ENCODE measurements at places on chromosomes 4 and X.

GRCh38 chrX:52410439-52411394, 41.9 kb downstream of the XAGE2 start:
- no peak for DNase-seq

DNA sequence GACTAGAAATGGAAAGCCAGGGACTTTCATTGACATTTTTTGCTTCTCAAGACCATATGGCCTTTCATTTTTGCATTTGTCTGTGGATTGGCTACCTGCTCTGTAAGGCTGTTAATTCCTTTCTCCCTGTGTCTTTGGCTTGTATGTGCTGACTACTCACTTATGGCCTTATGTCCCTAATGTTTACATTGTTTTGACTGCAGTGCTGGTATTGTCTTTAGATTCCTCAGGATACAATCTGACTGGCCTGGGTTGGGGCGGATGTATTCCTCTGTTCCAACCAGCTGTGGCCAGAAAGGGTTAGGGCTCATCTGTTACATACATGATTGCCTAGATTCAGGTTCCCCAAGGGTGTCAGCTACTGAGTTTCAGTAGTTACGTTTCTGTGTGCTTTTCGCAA, 108.1 kb downstream of the RAPGEF2 start:
- no peak for DNase-seq

DNA sequence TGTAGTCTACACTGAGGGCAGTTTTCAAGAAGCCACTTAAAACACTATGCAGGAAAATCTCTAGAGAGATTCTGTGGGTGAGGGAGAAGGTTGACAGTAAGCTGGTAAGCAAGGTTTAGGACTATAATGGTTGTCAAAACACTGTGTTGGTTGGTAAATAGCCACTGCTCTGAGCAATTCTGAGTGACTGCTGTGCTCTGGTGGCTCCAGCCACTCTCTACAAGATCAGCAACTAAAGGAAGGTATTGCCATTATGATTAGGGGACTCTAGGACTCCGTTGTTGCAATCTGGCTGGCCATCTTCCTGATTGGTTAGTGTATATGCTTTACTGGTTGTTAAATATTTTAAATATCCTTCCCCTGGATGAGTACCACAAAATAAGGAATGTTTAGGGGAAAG, 5.5 kb upstream of the FAM47E start:
- DNase-seq, result no peak

DNA sequence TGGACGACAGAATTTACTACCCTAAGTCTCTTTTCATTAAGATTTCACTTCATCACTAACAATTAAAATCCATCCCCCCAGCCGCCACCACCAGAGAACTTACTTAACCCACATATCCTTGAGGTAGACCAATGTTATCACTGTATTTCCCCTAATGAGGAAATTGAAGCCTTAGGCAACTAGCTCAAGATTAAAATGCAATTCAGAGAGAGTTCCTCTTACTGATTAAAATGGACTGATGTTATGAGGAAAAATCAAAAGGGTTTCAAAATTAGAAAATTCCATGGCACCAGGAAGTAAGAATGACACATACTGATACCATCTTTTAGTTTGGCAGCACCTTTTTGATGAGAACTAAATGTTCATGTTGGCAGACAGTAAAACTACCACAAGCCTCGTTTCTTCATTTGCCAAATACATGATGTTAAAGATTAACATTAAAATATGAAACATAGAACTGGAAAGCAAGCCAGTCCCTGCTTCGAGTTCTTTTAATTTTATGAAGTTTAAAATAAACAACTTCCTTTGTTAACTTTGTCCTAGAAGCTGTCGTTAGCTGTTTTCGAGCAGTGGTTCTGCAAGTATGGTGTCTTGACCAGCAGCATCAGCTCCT, 69.3 kb upstream of the CCDC160 start:
- no peak for DNase-seq

GRCh38 chrX:51851507-51852085, 41.8 kb upstream of the MAGED1 start:
- DNase-seq, result no peak

DNA sequence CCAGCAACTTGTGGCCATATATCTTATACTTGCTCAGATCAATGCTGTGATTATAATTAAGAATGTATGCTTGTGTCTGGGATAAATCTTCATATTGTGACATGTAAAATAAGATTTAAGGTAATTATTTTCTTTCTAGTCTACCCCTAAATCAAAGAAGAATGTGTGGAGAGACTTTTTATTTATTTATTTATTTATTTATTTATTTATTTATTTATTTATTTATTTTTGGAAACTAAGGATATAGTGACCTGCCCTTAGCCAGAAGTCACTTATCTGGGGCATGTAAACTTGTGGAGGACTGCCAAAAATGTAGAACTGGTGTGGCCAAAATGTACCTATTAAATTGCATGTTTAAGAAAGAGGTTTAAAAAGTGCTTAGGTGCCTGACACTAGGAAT, 144.3 kb downstream of the BEND2 start:
- DNase-seq, result no peak

DNA sequence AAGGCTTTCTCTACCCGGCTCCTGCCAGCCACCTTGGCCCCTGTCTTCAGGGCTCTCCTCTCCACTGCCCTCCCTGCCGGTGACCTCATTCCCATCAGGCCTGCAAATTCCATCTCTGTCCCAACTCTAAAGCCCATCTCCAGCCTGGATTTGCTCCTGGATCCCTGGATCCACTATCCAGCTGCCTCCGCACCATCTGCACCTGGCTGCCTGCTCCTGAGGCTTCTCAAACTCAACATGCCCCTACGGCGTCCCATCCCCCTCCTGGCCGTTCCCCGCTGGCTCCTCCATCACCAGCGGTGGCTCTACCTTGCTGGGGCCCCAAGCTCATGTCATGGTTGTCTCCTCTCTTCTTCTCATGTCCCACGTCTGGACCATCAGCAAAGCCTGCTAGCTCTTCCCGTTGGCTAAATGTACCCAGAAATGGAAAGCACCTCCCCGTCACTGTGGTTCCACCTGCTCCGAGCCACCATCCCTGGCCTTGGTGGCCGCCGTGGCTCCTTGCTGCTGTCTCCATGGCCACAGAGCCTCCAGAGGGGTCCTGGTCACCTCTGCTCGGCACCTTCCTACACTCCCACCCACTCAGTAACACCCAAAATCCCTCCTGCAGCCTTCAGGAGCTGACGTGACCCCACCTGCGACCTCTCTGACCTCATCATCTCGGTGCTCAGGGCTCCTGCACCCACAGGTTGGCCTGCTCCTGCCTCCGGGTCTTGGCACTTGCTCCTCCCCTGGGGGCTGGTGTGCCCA, 58.5 kb downstream of the ADRA2C start:
- no peak for DNase-seq
